ENCODE measurements at places on chromosomes 7 and 10.

DNA sequence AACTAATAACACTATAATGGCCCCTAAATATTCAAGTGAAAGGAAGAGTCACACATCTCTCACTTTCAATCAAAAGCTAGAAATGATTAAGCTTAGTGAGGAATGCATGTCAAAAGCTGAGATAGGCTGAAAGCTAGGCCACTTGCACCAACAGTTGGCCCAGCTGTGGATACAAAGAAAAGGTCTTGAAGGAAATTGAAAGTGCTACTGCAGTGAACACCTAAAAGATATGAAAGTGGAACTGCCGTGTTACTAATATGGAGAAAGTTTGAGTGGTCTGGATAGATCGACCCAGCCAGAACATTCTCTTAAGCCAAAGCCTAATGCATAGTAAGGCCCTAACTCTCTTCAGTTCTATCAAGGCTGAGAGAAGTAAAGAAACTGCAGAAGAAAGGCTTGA, 12.1 kb upstream of the SNX13 start:
- no peak for DNase-seq

DNA sequence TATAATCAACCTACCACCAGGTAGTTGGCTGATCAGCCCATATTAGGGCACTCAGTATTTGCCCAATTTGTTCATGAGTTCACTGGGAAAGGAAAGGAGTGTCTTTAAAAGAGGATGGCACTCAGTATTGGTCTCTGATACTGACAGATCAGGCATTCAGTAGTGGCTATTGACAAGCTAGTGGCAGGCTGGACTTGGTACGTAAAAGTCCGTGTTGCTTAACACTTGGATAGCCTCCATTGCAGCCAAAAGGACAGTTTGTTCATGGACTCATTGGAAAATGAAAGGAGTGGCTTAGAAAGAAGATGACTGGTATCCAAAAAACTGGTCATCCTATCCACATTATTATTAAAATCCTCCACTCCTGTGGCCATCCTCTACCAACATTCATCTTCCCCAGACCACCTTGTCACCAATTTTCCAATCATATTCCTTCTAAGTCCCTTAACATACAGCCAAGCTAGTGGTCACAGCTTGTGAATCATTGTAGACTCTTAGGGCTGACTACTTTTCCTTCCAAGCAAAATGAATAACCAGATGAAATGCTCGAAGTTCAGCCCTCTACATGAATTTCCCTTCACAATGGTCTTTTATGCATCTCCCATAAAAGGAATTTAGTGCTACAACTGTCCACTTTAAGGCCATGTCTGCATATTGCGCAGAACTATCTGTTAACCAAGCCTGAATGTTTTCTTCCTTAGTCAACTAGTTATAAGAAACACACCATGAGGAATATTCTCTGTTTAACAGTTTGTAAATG, 78.6 kb upstream of the MAGI2 start:
- no peak for DNase-seq

- DNase-seq = no peak
Observed at GRCh38 chr10:100346351-100346764, 675 bp upstream of the SCD start.

- DNase-seq = no peak
Observed at GRCh38 chr10:43679509-43679908, 30.8 kb upstream of the ZNF32 start.

DNA sequence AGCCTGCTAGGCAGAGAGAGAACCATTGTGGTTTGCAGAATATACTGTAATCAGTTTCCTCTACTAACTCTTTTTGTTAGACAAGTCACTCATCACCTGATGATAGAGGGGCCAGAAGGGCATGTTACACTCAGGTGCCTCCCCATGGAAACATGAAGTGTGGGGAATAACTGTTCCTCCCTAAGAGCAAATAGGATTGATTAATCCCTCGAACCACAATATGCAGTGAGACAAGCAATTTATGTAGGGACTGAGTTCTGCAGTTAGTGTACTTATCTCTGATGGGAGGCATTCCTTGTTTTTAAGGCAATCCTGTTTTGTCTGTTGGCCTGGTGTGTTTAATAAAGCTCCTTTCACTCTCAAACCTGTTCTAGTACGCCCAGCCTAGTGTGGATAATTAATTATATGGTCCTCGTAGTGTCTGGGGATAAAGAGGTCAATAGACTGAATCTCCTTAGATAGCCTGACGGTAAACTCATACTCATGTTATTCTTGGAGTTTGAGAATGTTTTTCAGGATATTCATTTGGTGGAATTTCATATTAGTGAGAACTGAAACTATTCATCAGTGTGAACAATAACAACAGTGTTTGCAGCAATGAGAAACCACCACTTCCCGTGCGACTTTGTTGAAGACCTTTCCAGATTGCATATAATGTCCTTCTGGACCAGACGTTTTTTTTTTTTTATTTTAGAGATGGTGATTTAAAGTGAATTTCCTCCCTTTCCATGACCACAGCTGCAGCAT, 344.8 kb upstream of the FZD8 start:
- no peak for DNase-seq

Measured in NCI-H187 (cell line).